GM23248 (cell line): ENCODE measurements at places on chromosomes 13 and 19.

GRCh38 chr13:93714171-93714570 is 487.6 kb downstream of the GPC6 start:
- peak; percentile 30 for DNase-seq

- peak; percentile 78 for DNase-seq
Measured at GRCh38 chr19:21322528-21322927, 6.7 kb downstream of the ZNF708 start.

GRCh38 chr13:110284779-110285484 is 22.0 kb downstream of the COL4A1 start:
- DNase-seq, result no peak

GRCh38 chr13:39110518-39111097 is 72.4 kb downstream of the NHLRC3 start:
- DNase-seq, result no peak

GRCh38 chr13:32135655-32136054 is 104.1 kb downstream of the FRY start:
- peak; percentile 78 for DNase-seq

DNA sequence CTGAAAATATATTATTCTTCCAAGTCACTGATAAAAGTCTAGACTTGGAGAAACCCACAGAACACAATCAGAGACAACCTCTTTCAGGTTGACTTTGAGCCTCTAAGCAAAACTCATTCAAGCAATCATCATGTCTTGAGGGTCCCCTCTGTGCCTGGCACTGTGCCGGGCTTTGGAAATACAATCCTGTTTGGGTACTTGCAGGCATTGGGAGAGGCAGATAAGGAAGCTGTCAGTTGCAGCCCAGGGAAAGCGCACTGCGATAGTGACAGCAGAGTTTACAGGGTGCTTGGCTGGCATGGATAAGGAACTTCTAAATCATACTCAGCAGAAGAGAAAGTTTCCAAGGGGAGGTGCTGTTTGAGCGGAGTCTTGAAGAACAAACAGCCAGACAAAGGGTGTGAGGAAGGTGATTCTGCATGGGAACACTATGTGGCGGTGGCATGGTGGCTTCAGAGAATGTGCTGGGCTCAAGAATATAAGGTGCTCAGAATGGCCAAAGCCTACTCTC is 9.1 kb downstream of the SERP2 start:
- DNase-seq, result no peak

DNA sequence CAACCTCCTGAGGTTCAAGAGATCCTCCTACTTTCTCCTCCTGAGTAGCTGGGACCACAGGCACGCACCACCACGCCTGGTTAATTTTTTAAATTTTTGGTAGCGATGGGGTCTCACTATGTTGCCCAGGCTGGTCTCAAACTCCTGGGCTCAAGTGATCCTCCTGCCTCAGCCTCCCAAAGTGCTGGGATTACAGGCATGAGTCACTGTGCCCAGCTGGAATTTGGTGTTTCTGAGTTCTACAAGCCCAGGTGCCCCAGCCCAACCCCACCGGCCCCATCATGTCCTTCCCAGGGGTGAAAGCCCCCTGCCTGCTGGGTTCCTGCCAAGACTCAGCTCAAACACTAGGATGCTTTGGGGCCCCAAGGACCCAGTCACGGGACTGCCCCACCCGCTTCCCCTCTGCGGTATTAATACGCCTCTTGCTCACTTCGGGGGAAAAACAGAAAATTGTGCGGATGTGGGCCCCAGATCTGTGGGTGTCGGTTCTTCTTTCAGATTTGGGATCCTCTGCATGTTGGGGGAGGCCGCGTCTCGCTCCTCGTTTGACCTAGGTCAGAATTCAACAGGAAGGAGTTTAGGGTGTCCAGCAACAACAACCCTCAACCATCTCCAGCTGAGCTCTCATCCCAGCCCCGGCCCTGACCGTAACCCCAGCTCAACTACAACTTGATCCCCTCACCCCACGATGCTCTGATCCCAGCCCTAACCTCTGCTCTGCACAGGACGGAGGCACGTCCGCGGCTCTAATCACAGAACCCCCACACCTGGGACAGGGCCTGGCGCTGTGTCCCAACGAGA is 3.7 kb upstream of the FCER2 start:
- DNase-seq, result no peak

GRCh38 chr19:29215322-29215845 is 2.4 kb upstream of the UQCRFS1 start:
- no peak for DNase-seq

DNA sequence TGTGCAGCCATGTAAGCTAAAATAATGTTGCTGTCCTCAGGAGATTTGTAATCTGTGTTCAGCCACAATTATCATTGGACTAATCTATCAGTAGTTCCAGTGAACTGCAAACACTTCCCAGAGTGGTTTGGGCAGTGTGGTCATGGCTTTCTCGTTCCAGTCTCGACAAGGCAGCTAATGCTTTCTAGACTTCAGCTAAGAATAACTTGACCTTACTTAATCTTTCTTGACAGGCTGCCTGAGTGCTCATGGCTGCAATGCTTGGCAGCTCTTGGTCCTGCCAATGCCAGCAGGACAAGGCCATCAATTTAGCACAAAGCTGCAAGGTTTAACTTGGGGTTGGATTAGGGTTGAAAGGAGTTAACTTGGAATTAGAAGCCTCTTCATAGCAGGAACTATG is 32.8 kb downstream of the ATP12A start:
- DNase-seq, result no peak

- no peak for DNase-seq
Measured at GRCh38 chr19:56111601-56112312, 9.3 kb downstream of the ZNF787 start.

- DNase-seq, result peak; percentile 64
Measured at GRCh38 chr13:99191900-99192399, 8.7 kb upstream of the UBAC2 start.

GRCh38 chr13:110416131-110417025 is 109.3 kb downstream of the COL4A2 start:
- DNase-seq, result peak; percentile 74

DNA sequence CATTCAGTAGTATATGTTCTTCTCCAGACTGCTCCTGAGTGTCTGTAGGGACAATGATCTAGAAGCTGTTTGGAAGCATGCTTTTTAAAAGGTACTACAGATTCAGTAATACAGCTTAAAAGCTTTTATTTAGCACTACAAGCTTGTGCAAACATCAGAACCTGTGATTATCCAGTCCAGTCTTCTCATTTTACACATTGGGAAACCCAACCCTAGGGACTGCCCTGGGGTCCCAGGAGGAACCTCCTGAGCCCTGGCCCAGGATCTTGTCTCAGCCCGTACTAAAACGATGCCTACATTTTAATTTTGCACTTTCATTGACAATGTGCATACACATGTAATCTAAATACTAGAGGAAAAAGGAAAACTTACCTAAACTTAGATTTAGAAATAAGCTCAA is 12.5 kb downstream of the DOCK9 start:
- no peak for DNase-seq

DNA sequence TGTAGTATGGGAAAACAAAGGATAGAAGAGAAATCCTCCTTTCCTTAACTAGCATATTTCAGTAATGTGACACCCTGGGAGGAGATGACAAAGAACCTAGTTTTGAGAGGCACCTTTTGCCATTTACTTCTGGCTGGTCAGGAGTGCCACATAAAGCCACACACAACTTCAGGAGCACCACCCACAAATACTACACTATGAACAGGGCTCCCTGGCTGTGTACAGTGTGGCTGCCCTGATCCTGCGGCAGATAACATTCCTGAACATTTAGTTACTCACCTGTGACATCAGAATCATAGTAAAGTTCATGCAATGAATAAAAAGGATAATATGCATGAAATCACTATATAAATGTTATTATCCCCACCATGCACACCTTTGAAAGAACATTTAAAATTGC is 17.4 kb upstream of the IRS2 start:
- DNase-seq, result no peak

- no peak for DNase-seq
Measured at GRCh38 chr13:25069911-25070310, 26.0 kb upstream of the PABPC3 start.

DNA sequence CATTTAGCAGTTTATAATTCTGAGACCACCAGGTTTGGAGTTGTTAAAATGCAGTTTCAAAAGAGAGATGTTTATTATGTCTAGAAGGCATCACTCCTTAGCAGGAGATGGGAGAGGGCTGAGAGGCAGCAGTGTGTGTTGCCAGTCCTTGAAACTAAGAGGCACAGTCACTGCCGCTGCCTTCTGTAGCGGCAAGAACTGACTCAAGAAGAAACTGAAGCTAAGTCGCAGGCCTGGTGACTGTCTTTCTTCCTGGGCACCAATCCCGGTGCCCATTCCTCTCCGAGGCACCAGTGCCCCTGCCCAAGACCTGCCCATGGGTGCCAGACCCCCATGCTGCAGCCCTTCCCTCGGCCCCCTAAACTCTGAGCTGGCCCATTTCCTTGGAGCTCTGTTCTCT is 20.1 kb downstream of the N4BP2L1 start:
- DNase-seq, result no peak

DNA sequence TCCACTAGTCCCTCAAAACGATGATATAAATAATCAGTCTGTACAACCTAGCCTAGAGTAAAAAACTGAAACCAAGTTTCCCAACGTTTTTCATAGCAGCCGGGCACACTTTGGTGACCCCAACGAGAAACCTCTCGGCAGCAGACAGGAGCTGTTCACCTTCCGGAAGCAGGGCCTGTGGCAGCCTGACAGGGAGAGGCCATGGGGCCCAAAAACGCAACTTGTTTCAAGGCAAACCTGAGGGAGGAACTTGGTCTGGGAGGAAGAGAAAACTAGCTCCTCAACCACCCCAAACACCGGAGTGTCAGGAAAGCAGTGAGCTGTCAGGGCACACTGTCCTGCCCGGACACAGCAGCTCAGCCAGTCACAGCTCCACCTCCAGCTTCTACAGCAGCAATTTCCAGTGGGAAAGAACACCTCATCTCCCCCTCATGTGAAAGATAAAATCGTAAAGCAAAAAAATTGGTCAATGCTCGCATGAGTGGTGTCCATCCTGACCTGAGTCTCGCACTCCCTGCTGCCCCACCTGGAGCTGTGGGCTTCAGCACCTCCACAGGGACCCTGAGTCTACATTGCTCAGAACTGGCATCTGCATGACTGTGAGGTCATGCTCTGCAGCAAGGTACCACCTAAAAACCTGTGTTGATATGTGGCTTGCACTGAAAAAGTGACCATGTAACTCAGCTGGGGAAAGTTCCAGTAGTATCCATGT is 40.6 kb upstream of the LATS2 start:
- no peak for DNase-seq

- no peak for DNase-seq
Measured at GRCh38 chr19:43612374-43612773, 486 bp downstream of the SRRM5 start.

GRCh38 chr13:29868581-29868980 is 18.2 kb upstream of the UBL3 start:
- no peak for DNase-seq

- DNase-seq, result peak; percentile 74
Measured at GRCh38 chr19:4636151-4636717, 3.1 kb upstream of the TNFAIP8L1 start.

DNA sequence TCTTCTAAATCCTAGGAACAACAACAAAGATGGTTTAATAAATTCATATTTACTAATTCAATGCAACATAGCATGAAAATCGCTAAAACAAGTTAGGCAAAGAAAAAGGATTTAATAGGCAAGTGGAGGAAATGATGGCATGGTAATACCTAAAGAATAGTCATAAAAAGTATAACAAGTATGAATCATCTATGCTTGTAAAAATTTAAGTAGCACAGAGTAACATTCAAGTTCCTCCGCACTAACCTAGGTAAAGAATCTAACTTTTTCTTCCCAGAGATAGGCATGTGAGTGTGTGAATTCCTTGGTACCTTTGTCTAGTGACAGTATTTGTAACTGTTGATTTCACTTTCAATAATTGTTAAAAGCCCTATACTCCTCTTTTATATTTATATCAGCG is 42.6 kb downstream of the RCBTB2 start:
- no peak for DNase-seq

GRCh38 chr13:102900193-102900608 is 54.4 kb downstream of the ERCC5 start:
- no peak for DNase-seq

- DNase-seq, result peak; percentile 71
Measured at GRCh38 chr13:111474136-111475002, 153.9 kb downstream of the TEX29 start.

- no peak for DNase-seq
Measured at GRCh38 chr19:41876847-41877832, at the start of gene CD79A. TSS of gene CD79A (plus strand) at chr19:41877279. CDS start at chr19:41877305, 26 bp downstream.

- DNase-seq, result no peak
Measured at GRCh38 chr13:50119591-50119990, 104.3 kb downstream of the KCNRG start.

DNA sequence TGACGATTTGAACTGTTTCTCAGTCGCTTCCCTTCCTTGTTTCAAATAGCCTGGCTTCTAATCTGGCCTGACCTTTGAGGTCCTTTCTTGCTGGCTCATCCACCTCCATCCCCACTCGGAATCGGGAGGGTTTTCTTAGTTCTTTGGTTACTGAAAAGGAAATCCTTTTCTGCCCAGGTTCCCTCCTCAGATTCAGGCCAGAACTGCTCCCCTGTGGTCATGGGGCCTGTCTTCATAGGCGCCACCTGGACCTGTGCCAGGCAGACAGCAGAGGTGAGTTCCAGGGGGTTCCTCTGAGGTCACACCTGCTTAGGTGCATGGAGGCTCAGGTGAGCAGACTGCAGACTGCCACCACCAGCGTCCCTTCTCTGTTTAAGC is 62.4 kb downstream of the AKAP11 start:
- DNase-seq, result no peak
